ENCODE measurements at places on chromosomes 6 and 20.

- DNase-seq, result no peak
These were observed 306.8 kb downstream of the FOXC1 start for GRCh38 chr6:1916334-1917070.

GRCh38 chr6:64415926-64416325 is 780.3 kb downstream of the PHF3 start:
- DNase-seq, result no peak

GRCh38 chr6:9409126-9409525 is 973.8 kb upstream of the SLC35B3 start:
- DNase-seq, result no peak

DNA sequence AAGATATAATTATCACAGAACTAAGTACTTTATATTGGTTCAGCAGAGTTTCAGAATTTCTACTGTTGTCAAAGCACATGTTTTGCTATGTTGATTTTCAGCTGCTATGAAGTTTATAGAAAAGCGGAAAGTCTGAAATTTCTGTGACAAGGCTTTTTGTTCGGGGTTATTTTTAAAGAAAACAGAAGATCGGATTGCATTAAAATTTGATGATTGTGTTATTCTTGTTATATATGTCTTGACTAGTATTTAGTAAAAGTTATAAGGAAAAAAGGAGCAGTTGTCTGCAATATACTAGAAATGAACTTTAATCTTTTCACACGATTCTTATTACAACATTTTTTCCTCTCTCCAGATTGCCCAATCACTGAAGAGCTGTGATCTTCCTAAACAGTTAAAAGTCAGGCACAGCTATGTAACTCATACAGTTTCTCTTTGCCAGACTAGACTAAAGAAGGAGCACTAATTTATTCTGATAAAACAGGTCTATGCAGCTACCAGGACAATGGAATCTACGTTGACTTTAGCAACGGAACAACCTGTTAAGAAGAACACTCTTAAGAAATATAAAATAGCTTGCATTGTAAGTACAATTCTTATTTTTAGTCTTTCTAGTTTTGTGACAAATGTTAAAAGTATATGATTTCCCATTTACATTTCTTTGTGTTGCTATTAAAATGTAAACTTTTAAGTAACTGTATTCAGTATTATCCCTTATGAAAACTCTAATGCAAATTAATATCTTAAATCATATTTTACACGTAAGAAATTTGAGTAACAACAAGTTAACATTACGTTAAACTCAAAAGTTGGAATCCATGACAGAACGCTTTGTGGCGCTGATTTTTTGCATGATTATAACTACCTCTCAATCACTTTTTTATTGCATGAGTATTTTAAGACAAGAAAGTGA is at the start of gene ENPP3:
Gene ENPP3, plus strand, starts transcription at position 423 of the 913 bp plus-strand sequence. Its CDS starts 83 bp downstream, at position 506.
- no peak for DNase-seq

GRCh38 chr6:148999929-149000468 is 253.2 kb downstream of the UST start:
- no peak for DNase-seq

- DNase-seq, result no peak
These were observed 2.2 kb upstream of the PPDPF start for GRCh38 chr20:63518351-63518861.

DNA sequence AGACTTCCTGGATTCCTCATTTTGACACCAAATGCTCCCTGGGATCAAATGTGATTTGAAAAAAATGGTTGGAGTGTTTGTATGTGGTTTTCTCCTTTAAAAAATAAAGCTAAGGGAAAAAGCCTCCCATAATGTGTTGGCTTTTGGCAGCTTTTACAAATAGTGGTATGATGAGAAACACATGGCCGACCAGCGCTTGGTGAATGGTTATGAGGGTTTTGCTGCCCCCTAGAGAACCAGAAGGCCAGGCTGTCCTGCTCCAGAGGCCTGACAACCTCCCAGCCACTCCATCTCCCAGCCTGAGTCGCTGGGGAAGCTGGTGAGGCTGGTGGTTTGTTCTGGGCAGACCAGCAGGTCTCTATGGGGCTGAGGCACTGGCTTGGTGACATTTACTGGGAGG is 69.3 kb downstream of the CLIC5 start:
- no peak for DNase-seq

DNA sequence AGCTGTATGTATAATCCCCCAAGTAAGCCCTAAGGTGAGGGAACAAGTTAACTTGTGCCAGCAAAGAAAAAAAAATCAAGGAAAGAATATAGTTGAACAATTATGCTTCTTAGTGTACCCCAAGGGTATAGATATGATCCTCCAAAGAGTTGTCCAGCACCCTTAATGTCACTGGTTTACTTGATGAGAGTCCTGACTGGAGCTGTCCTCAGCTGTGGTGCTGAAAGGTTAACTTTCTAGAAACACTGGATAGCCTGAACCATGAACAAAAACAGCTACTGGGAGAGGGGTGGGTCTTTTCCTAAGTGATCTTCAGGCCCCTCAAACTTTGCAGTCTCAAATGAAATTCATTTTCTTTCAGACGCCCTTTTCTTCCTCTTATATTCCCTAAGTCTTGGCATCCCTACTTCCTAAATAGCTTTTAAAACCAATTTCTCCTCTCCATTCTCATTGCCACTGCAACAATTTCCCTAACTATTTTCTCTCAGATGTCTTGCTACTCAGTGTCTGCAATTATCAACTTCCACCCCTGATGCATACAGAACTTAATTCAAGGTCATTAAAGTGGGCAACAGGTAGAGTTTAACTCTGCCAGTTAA is 83.5 kb upstream of the PROKR2 start:
- DNase-seq, result no peak

GRCh38 chr6:150987371-150987828 is 121.9 kb downstream of the MTHFD1L start:
- peak; percentile 28 for DNase-seq

DNA sequence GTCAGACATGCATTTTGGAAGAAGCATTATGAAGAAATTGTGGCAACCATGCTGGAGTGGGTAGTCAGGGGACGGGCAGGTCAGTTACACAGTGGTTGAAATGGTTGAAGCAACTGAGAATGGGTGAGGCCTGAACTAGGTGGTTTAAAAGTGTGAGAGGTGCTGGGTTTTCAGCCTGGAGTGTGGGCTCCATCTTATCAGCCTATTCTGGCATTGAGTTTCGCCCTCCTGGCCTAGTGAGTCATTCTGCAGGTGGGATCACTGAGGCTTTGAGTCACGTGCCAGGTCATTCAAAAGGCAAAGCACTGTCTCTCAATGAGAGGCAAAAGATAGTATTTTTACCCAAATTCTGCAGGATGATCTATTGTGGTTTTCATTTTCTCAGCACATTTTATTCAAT is 181.9 kb upstream of the CHD6 start:
- DNase-seq, result no peak

GRCh38 chr20:37042986-37043972 is 52.5 kb downstream of the RBL1 start:
- DNase-seq, result peak; percentile 44

- DNase-seq, result no peak
These were observed 86.3 kb downstream of the ELOVL4 start for GRCh38 chr6:79861023-79861422.

DNA sequence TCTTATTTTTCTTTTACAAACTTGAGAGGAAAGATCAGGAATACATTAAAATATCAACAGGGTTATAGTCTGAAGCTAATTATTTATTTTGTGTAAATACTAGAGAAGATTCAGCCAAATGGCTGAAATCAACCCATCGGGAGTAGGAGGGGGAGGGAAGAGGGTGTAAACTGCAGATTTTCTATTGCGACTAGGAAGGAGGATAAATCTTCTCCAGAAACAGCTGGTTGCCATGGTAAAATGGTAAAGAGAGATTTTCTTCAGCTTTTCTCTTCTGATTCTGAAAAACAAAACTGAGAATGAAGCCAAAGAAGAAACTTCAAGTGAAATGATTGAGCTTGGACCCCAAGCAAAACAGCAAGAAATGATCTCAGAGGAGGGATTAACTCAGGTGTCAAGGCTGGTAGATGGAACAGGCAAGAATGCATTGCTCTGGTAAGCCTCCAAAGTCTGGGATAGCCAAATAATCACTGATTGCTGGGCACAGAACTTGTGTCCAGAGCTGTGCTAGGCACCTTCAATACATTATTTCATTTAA is 193.5 kb upstream of the SPTLC3 start:
- DNase-seq, result no peak

GRCh38 chr6:169752074-169752623 is 727 bp downstream of the ERMARD start:
- DNase-seq, result no peak

- DNase-seq, result no peak
These were observed 116.5 kb upstream of the COL21A1 start for GRCh38 chr6:56363796-56364430.

DNA sequence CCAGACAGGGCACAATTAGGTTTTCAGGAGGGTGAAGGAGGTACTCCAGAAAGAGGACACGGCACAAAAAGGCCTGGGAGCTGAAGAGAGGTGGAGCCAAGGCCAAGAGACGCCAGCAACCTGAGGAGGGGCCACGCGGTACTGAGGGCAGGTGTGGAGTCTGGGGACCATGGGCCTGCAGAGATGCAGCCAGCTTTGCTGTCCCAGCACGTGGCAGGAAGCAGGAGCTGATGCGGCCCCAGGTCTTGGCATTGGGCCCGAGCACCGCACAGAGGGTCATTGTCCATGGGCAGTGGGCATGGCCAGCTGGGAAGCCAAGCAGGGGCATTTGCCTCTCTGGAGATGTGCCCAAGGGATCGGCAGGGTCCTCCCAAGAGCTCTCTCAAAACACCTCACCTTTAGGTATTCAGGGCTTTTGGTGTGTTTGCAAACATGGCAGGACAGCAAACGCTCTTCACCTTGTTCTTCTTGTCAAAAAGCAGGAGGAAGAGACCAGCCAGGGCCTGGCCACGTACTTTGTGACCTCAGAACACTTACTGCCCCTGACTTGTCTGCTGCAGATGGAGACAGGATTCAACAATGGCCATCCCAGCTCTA is 1.4 kb upstream of the BPIFB1 start:
- no peak for DNase-seq

DNA sequence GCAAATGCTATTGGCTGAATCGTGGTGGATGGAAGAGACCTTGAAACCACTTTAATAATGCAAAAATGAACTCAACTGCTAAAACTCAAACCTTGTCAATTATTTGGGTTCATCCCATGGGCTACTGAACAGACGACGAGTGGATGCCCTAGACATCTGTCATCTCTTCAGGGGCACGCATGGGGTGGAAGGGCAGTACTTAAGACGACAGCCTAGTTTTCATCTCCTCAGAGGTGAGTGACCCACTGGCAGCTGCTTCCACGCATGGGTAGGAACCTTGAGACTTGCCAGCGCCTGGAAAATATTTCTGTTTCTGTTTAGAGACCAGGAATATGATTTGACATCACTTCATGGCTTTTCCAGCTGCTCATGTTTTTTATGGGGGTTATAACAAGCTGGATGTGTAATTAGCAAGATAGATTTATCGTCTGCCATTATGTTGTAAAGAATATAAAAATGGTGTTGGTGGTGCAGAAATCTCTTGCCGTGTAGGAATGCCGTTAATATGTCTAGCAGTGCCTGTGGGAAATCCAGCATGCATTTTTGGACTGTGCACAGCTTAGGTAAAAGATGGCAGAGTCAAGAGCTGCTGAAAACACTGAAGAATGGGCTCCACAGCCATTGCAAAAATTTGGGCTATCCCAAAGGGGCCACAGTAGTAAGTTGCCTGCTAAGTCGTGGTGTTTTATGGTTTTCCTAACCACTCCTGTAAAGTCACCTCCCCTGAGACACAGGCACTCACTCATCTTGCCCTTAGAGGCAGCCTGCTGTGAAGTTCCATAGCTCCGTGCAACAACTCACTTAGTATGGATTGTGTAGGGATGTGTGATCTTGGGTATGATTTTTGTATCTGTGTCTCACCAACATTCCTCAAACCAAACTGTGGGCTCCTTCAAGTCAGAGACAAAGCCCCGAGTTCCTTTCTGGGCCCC is 203.3 kb downstream of the EYA2 start:
- no peak for DNase-seq

DNA sequence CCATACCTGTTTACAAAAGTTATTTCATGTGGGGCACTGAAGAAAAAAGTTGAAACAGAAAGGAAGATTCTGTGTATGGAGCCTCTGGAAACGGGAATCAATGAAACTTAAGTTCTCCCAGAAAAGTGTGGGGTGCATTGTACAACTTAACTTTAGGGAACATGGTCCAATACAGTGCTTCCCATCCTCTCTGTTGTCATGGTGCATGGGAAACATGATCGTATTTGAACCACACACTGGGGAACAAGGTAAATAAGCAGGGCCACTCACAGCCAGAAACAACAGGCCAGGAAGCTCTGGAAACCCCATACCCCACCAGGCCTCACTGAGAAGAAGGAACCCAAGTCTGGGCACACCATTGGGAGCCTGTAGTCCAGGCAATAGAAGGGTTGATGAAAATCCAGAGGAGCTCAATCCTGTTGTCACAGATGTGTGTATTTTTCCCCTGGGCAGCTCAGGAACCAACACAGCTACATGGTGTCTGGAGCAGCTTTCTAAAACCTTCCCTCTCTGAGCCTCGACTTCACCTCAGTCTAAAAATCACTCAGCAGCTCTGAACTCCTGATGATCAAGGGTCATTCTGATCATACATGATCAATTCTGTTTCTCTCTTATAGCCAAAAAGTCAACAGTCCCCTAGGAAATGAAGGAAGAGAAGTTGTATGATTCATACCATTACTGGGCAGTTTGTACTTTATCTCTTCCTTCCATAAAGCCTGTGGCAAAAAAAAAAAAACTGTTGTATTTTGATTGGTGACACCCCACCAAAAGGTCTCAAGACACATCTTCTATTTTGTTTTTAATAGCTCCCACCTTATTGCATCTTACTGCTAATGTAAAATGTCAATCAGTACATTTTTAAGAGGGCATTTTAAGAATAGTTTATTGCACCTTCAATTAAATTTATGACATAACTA is 198.5 kb upstream of the TAB2 start:
- no peak for DNase-seq

DNA sequence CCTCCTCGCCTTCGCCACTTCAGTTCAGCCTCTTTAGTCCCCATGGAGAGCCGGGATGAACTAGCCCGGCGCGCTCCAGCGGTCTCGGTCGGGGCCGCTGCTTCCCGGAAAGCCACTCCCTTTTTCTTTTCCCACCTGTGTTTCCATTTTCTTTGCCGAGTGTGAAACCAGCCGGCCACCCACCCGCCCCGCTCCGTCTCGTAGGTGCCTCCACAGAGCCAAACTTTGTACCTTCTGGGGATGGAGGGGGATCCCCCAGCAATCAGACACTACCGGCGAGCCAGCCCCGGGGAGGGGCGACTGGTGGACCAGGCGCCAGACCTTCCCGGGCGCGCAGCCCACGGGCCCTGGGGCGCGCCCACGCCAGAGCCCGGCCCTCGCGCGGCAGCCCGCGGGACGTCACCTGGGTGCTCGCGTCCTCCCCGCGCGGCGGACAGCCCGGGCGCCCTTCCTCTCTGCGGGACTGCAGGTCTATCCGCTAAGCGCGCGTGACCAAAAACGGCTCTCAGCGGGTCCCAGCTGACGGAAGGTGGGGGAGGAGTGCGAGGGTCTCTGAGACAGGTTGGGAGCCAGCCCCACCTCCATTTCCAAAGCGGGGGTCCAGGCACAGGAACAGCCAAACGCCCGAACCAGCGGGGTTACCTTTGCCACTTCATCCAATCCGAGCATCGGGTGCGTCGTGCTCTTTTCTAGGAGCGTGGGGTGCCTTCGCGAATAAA is at the start of gene MCHR2:
Gene MCHR2, minus strand, starts transcription at position 691 of the 719 bp plus-strand sequence. CDS start 38,076 bp downstream, outside the sequence.
- no peak for DNase-seq

- no peak for DNase-seq
These were observed 68.1 kb downstream of the DLL1 start for GRCh38 chr6:170222498-170223471.
